ENCODE measurements at places on chromosomes 7 and 10.

GRCh38 chr7:223118-223800 is 30.9 kb downstream of the FAM20C start:
- DNase-seq, result no peak

GRCh38 chr10:93589648-93590562 is 11.1 kb downstream of the RBP4 start:
- no peak for DNase-seq

GRCh38 chr7:113087071-113087998 is 708 bp upstream of the GPR85 start:
- DNase-seq, result no peak

- no peak for DNase-seq
These were observed 38.7 kb downstream of the AOC1 start for GRCh38 chr7:150890853-150891584.

DNA sequence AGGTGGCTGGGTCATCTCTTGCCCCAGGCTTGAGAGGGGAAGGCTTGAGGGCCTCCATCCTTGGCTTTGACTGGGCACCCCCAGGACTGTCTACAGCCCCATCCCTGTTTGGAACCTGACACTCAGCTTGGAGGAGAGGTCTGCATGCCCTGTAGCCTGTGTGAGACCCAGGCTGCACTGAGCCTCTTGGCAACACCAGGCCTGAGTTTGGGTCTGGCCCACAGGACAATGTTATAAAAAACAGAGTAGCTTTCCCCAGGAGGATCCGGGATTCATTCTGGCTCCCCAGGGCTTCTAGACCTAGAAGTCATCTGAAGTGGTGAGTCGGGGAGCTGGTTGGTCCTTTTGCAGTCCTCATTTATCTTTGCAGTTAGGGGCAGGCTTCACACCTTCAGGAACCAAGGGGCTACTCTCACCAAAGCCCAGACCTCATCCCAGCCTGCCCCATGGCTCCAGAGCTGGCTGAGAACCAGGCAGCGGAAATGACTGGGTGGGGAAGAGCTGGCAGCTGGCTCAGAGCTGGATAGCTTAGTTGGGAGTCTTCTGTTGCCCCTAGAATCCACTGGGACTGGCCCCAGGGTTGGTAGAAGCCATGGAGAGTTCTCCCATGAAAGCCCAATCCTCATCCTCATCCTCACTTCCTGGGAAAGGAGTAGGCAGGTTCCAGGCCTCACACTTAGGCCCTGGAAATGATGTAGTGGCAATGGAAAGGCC is 68.8 kb downstream of the ADCYAP1R1 start:
- DNase-seq, result no peak

GRCh38 chr10:132811891-132812481 is 26.0 kb upstream of the NKX6-2 start:
- no peak for DNase-seq

DNA sequence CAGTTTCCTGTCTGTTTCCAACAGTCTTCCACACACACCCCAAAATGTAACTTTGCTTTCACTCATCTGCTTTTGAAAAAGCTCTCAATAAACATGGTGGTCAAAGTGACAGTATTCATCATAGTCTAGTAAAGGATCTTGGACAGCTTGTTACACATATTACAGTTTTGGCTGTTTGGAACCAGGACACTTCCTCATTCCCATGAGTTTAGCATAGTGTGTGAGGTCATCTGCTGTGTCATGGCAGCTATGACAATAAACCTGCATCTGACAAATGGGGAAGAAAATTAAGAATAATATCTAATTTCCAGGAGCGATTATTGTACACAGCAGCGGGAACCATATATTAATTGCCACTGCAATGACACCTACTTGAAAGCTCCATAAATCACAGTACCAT is 184.3 kb upstream of the SLC26A5 start:
- DNase-seq, result no peak

DNA sequence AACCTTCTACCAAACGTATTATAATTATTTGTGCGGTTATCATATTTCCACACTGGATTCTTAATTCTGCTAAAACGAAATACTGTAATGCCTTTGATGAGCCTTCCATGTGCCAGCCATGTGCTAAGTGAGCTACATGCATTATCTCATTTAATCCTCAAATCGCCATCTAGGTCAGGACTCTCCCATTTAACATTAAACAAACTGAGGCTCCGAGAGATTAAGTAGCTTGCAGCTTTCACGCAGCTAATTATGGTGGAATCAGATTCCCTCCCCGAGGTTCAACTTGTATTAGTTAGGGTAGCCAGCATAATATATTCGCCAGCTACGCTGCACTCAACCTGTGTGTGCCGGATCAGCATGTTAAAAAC is 798 bp upstream of the TSPAN33 start:
- no peak for DNase-seq

DNA sequence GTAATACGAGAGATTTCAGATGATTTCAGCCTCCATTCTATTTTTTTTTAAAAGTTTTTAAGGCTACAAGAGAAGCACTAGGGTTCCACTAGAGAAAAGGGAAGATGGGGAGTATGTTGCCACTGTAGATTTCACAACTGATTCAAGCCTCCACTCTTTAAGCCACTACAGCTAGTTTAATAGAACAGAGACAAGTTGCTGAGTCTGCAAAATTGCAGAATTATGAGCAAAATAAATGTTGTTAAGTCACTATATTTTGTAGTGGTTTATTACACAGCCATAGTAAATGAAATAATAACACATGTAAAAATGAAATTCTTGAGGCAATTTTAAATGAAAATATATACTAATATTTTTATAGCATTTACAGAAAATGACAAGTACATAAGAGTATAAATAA is 96.0 kb upstream of the POT1 start:
- DNase-seq, result no peak

- DNase-seq, result no peak
These were observed 34.8 kb upstream of the MKI67 start for GRCh38 chr10:128161031-128161430.

DNA sequence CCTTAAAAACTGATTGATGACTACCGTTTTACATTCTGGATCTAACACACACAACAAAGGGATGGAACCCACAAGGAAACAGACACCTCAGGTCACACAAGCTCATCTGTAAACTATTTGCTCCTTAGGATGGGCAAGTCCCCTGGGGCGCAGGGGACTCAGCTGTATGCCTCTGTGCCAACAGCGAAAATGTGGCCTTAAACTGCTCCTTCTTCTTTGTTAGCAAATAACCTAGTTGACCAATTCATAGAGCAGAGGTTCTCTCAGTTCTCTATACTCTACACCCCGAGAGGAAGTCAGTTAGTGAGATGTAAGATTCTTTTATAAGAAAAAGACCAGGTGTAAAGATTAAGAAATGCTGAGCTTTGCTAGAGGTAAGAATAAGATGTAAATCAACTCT is 181.9 kb upstream of the PRSS58 start:
- DNase-seq, result no peak

DNA sequence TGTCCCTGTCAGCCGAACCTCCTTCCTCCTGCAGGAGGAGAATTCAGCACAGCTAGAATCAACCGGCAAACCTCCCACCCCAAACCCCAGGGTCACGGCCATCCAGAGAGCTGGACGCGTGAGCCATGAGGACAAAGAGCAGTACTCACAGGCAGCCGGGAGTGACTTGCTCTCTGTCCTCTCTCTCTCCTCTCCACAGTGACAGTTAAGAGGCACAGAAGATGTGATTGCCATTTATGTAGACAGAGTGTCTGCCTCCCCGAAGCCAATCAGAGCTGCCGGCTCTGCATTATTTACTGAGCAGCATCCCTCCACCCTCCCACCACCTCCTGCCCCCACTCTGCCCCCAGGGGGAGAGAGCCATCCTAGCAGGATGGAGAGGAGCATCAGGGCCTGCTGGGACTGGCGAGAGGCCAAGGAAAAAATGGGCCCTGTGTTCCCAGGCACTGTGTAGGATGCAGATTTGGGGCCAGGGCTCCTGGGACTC is 4.3 kb downstream of the DDC start:
- DNase-seq, result no peak

GRCh38 chr7:49775065-49775948 is 1.9 kb downstream of the VWC2 start:
- no peak for DNase-seq

- no peak for DNase-seq
These were observed 7.9 kb downstream of the CPED1 start for GRCh38 chr7:120996333-120996987.

- DNase-seq, result no peak
These were observed 857.6 kb downstream of the GATA3 start for GRCh38 chr10:8912108-8912507.

DNA sequence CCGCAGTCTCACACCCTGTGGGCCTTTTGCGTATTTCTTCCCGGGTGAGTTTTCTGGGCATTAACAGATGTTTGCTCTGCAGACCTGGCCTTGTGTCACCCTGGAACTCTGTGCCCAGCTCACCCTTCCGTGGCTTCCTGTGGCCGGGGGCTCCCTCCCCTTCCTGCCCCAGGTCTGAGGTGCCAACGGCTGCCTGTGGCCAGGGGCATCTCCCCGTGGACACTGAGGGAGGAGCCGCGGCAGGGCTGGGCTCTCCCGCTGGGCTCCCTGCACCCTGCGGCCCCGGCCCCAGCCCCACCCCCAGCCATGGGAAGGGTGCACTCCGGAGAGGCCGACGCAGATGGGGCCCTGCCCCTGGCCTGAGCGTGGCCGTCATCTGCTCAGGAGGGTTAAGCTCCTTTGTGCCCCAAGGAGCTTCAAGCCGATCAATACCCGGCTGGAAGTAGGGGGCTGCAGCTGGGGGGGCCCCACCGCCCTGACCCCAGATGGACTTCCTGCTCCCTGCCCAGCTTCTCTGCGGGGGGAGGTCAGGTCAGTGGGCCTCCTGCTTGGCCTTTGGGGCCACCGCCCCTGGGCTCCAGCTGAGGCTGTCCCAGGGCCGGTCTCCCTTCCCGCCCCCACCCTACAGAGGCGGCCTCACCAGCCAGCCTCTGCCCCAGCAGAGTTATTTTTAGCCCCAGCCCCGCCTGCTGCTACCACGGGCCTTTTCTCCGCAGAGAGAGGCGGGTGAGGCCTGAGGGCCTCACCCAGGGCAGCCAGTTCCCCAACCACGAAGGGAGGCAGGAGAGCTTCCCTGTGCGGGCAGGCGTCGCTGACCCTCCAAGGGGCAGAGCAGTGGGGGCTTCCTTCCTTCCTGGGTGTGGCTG is 24.2 kb downstream of the PWWP2B start:
- no peak for DNase-seq

GRCh38 chr10:97703398-97704067 is 10.0 kb upstream of the MARVELD1 start:
- no peak for DNase-seq

GRCh38 chr10:111200505-111201186 is 123.8 kb downstream of the ADRA2A start:
- no peak for DNase-seq

DNA sequence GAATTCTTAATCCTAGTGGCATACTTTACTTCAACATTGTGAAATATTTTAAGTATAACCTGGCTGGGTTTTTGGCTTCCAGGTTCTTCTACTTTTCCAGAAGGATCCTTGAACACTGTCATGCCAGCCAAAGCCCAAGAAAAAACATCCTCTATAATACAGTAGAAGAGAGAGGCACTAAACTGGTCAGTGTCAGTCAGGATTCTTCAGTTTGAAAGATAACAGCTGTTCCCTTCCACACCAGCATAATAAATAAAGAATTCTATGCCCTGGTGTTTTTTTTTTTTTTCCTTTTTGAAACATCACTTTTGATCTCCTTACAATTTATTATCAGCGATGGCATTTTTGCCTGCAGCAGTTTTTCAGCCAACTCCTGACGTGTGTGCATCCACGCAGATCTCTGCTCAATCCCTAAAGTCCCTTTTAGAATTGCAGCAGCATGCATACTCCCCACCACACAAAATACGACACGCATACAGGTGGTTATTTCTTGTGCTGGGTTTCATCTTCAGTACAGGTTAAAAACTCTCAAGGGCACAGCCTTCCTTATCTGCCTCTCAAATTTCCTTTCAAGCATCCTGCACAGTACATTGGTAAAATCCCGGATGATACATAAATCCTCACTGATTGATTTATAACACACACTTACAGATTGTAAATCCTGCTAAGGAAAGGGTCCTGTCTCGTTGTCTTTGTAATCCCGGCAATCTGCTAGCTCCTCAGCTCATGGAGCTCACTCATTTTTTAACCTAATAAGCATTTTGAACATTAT is 100.2 kb downstream of the TPK1 start:
- DNase-seq, result no peak

- DNase-seq, result no peak
These were observed 81.1 kb downstream of the CTTNBP2 start for GRCh38 chr7:117791877-117792780.

DNA sequence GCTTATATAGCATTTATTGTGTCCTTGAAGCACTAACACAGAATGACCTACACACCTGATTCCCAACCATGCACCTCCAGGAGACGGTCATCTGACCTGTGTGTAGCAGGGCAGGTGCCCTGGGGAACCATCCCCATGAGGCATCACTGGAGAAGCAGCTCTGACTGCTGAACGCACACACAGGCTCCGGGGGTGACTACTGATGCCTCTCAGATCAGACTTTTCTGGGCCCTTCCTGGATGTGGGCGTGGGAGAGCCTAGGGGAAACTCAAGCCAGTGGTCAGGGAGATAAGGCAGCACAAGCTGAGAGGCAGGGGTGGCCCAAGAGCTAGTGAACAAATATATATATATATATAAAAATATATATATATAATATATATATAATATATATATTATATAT is 37.6 kb downstream of the CPXM2 start:
- DNase-seq, result no peak

DNA sequence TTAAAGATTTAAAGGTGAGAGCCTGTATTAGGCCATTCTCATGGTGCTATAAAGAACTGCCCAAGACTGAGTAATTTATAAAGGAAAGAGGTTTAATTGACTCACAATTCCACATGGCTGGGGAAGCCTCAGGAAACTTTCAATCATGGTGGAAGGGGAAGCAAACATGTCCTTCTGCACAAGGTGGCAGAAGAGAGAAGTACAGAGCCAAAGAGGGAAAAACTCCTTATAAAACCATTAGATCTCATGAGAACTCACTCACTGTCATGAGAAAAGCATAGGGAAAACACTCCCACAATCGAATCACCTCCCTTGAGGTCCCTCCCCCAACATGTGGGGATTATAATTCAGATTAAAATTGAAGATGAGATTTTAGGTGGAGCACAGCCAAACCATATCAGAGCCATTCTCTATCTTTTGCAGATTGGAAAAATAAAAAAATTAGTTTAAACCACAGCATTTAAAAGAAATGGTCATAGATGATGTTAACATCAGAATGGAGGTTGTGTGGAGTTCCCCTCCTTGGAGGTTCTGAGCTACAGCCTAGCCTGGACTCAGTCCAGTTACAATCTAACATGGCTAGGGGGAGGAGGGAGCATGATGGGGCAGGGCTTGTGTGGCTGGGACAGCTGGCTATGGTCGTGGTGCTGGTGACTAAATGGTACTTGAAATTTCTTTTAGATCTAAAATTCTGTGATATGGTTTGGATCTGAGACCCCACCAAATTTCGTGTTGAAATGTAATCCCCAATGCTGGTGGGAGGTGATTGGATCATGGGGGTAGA is 33.1 kb downstream of the GSTO2 start:
- no peak for DNase-seq

DNA sequence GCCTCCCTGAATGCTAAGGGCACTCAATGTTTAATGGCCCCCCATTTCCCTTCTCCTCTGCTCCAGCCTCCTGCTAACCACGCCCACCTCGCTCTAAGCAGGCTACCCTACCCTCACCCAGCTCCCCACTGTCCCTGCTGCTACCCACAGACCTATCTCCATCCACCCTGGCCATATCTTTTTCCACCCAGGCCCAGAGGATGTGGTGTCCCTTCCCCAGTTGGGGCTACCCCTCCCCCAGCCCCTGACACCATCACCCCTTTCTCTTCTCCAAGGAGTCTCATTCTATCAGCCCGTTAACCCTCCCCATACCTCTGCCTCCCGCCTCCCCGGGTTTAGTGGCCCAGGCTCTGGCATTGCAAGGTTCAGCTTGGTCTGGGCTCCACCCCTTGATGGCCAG is 28.9 kb upstream of the PPIF start:
- DNase-seq, result no peak
